Hypothalamus (tissue), 51 donors: ENCODE measurements at places on chromosomes 12 and 14.

DNA sequence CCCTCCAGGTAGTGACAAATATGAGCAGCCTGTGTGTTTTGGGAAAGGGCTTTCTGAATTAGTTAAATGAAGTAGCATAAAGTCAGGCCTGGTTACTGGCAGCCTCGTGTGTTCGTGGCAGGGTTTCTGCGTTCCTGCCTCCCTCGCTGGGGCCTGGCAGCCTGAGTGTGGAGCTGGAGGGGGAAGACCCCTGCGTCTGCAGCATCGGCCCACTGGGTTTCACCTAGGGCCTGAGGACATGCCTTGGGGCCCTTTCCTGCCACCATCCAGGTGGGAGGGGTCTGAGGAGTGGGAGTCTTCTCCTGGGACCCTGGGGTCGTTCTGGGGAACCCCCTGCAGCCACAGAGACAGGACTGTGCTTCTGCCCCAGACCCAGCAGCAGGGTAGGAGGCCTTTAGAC is 20.4 kb upstream of the AMN start:
- DNase-seq = no peak

DNA sequence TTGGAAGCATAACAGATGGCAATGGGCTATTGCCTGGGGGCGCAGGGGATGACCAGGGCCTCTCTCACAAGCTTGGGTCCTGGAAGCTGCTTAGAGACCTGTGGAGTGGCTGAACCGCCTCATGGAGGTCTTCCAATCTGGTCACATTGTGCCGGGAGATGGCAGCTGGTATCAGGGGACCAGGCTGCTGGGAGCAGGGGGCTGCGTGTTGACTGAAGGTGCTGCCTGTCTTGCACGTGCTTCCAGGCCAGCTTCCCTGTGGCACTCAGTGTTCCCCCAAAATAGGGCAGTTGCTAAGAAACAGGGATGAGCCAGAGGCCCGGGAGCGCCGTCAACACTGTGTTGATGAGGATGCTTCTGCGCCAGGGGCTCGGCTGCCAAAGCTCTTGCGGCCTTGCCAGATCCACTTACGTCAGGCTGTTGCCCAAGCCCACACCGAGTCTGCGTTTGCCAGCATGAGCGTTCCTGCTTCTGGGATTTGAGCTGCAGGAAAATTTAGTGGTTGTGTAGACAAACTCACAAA is 39.8 kb downstream of the ELK3 start:
- DNase-seq = peak; percentile 91

- DNase-seq = no peak
Observed at GRCh38 chr12:10242539-10242938, 29.9 kb downstream of the GABARAPL1 start.

DNA sequence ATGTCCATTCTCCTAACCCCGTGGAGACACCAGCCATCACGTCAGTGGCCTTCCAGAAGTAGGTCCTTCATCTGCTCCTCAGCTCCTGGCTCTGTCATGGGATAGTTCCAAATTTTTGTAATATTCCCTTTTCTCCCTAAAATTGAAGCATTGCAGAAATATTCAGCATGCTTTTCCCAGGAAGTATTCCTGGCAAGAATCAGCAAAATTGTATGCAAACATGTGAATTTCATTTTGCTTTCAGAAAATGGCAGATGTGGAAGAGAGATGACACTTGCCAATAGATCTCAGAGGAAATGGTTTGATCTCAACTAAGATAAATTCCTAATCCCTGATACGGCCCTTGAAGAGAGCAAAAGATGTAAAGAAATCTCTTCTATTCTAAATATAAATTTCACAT is 298.9 kb downstream of the ITPR2 start:
- DNase-seq = no peak

DNA sequence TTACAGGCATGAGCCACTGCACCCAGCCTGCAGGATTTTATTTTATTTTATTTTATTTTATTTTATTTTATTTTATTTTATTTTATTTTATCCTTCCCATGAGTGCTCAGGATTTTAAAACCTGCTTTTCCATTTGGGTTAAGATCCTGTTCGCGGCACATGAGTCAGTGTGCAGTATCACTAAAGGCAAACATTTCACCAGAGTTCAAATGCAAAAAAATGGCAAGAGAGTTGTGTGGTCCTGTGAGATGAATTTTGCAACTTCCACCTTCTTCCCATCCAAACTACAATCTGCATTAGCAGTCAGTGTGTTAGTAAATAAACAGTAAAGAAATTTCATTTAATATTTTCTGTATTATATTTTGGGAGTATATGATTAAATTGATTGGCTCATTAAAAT is 29.0 kb downstream of the MOAP1 start:
- no peak for DNase-seq

DNA sequence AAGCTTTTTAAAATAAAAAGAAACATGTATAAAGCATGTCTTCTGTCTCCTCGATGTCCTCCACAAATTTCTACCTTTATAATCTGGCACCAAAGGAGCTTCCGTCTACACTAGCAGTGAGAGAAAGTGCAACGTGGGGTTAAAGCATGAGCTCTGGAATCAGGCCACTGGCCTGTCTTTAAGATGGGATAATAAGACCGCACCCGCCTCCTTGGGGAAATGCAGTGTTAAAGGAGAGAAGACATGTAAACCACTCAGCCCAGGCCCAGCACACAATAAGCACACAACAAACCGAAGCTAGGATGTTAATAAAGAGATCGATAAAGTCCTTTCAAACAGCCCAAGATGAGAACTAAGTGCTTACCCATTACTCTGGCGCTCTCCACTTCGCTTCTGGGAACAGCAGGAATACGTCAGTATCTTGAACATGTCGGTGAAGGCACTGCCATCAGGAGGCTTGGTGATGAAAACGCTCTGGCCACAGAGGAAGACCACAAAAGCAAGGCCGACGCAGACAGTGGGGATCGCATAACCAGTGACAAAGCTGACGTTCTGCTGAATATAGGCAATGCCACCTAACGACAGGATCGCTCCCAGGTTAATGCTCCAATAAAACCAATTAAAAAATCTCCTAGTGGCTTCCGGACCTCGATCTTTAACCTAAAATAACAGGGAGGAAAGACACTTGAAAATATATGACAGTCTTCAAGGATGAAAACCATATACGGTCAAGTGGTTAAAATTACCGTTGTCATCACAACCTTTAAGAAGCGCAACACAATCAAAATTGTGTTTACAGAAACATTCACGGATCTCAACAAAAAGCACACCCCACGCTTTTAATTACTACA is 9.1 kb downstream of the SLC15A4 start:
- no peak for DNase-seq

DNA sequence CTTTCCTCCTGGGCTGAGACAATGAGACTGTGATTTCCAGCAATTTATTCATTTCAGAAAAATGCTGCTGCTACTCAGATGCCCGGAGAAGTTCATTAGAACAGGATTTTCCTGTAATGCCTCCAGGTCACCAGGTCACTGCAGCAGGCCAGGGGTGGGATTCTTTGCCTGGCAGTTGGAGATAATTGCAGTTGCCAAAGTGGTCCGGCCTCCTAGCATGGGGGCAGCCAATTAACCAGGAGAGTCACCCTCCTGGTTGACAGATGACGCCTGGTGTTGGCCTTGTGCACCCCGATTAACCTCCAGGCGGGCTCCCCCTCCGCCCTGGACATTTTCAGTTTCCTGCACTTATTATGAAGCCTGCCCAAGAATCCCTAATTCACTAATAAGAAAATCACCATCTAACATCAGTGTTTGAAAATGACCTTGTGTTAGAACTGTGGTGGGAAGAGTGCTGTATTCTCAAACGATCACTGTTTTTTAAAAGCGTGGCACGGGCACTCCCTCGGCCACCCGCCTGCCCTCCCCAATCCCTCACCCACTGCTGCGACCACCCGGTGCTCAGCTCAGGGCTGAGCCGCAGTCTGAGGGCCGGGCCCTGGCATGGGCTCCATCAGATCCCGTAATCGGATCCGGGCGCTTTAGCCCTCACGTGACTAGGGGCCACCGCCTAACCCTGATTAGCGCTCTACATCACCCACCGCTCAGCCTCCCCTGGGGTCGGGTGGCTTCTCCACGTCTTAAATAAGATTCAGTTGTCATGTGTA is 12.9 kb downstream of the RIMBP2 start:
- DNase-seq = no peak

DNA sequence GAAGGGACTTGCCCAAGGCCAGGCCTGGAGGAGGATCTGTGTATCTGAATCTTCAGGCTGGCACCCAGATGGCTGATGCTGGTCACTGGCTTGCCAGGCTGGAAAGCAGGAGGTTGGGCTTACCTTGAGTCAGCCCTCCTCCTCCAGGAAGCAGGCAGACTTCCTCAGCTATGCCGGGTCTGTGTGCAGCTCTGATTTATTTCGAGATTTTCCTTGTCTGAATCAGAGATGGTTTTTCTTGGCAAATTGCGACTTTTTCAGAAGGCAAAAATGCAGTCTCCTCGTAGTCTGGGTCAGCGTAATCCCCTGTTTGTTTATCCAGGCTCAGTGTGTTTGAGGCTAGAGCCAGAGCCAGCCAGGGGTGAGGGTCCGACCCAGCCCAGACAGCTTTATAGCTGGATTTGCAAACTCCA is 48.9 kb downstream of the SMOC1 start:
- DNase-seq = no peak

- no peak for DNase-seq
Observed at GRCh38 chr12:2290516-2291065, 237.8 kb downstream of the CACNA1C start.

- no peak for DNase-seq
Observed at GRCh38 chr14:60510951-60511599, 2.1 kb downstream of the SIX6 start.

- no peak for DNase-seq
Observed at GRCh38 chr12:52627395-52628110, 9.2 kb upstream of the KRT73 start.

DNA sequence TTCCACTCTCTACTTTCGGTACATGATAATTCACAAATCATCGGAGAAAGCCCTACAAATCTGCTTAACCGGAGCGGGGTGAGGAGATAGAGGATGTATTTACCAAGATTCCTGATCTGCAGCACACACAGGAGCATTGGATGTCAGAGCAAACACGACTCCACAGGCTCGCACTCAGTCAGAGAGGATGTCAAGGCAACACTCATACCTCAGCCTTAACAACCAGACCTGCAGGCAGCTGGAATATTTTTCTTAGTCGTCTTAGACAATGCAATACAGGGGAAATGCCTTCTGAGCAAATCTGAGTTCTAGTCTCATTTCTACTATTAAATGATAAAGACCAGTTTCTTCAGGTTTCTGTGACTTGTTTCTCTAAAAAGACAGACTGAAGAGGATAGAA is 159.3 kb upstream of the CPNE8 start:
- DNase-seq = no peak

GRCh38 chr14:34538871-34539406 is 562 bp downstream of the EAPP start:
- no peak for DNase-seq

- DNase-seq = no peak
Observed at GRCh38 chr12:111455448-111456320, 50.0 kb downstream of the SH2B3 start.

GRCh38 chr12:129903956-129904829 is at the start of gene TMEM132D:
TMEM132D (minus strand) TSS chr12:129904025.
- no peak for DNase-seq

- DNase-seq = no peak
Observed at GRCh38 chr14:80978403-80978802, 23.0 kb downstream of the TSHR start.

DNA sequence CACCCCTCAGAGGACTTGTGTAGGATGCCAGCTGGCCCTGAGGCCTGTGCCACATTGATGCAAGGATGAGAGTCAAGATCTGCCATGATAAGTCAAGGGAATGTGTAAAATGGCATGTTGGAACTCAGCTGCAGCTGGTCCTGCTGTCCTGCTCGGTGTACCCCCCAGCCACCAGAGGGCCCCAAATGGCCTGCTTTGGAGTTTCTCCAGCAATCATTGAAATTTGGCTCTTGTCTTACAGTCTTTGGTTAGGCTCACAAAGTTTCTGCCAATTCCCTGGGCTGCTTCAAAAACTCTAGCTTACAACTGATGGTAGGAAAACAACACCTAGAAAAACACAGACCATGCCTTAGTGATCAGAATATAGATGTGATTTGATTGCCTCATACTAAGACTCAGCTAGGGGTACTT is 76.8 kb downstream of the HSD17B6 start:
- DNase-seq = peak; percentile 3

GRCh38 chr14:89720076-89720687 is 234.3 kb downstream of the EFCAB11 start:
- DNase-seq = no peak

DNA sequence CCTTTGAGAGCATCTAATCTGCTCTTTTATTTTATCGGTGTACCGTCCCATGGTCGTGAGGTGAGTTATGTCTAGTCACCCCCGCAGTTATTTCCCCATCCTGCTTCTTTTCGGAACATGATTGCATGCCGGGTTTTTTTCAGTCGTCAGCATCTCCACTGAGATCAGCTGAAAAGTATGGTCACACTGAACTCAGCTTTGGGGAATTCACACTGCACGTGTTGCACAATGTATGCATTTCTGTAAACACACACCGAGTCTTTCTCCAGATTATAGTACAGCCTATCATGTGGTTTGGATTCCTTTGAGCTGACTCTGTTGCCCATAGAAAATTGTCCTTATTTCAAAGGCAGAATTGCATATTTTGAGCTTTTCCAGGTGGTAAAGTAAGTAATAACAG is 24.6 kb downstream of the PLXNC1 start:
- no peak for DNase-seq

GRCh38 chr14:99261912-99262787 is 9.8 kb downstream of the BCL11B start:
- DNase-seq = no peak

- no peak for DNase-seq
Observed at GRCh38 chr12:124082687-124083086, 109.7 kb downstream of the ZNF664 start.

DNA sequence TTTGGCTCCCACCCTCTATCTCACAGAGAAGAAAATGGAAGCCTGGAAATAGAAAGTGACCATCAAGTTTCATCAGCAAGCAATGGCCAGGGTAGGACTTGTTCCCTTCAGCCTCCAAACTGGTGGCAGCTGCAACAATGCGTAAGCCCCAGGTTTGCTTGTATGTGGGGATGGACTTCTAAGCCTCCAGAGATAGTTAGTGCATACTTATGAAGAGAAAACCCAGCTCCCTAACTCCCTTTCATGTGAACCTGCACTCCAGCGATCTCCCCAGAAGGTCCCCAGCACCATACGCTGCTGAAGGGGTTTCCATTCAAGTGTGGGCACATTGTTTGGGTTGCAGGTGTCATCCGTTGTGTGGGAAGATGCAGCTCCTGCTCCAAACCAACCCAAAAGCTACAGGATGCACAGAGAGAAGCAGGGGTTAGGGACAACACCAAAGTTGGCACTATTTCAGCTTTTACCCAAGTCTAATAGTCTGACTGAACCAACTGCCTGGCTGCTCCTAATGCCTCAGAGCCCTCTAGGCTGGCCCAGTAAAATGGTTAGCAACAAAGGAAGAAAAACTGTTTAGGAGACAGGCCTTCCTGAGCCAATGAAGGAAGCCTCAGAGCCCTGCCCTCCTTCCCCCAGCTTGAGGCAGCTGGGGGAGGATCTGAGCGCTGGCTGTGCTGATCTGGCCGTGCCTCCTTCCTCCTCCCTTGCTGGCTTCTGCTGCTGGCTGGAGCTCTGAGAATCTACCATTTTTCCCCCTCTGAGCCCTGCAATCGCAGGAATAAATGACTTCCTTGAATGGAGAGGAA is 12.3 kb downstream of the ZFP36L1 start:
- DNase-seq = no peak

- DNase-seq = no peak
Observed at GRCh38 chr14:21263284-21264024, 5.8 kb downstream of the HNRNPC start.

- DNase-seq = peak; percentile 94
Observed at GRCh38 chr14:64387782-64388532, at the start of gene MTHFD1. MTHFD1 (plus strand) TSS chr14:64388353; CDS start chr14:64388428, 75 bp downstream.

GRCh38 chr12:27732281-27732680 is 21.6 kb downstream of the MRPS35 start:
- DNase-seq = no peak
